ENCODE measurements at places on chromosomes 3 and 15. TPM values are rescaled to one million over a fixed set of nuclear protein-coding genes. Genes with fewer than 3 reads are reported as not detected.

- no peak for DNase-seq
Measured at GRCh38 chr15:73033611-73034010, 18.7 kb upstream of the NEO1 start.

GRCh38 chr3:126082362-126083137 lies 1.4 kb downstream of the SLC41A3 start:
- DNase-seq, result no peak

DNA sequence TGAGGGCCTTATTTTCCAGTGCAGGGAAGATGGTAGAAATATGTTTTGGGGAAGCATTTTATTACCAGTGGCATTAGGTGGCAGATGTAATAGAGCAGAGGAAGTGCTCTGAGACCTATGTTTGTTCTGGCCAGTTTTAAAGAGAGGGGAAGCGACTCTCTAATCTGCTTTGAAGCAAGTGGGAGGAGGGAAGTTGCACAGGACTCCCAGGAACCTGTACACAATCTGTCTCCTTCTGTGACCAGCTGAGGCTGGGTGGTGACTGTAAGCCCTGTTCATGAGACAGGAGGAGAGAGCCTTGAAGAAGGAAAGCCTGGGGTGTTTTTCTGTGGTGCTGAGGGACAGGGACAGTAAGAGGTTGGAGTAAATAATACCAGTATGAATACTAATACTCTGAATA lies 60.5 kb downstream of the LPP start:
- peak; percentile 37 for DNase-seq

- no peak for DNase-seq
Measured at GRCh38 chr15:39269821-39270220, 311.1 kb upstream of the THBS1 start.

- DNase-seq, result no peak
Measured at GRCh38 chr15:85899927-85900326, 105.2 kb upstream of the KLHL25 start.

DNA sequence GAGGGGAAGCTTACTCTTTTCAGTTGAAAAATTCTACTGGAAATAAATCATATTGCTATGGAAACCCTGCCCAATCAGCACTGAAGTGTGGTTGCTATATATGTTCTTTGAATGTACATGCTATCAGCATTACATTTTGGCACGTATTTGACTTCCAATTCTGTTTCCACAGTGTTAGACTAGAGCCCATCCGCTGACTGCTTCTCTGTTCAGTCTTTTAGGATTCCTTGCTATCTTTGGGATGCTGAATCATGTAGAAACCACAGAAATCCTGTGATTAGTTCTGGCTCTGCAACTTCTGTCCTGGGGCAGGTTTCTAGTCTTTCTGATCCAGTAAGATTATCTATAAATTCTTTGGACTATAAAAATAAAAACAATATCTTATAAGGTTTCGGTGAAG lies 128.2 kb upstream of the SLC7A14 start:
- DNase-seq, result no peak

- no peak for DNase-seq
Measured at GRCh38 chr3:100880072-100880471, 113.1 kb downstream of the ABI3BP start.

- DNase-seq, result no peak
Measured at GRCh38 chr3:58092521-58092920, 84.3 kb downstream of the FLNB start.

GRCh38 chr3:101890716-101891115 lies 41.4 kb downstream of the NFKBIZ start:
- no peak for DNase-seq

DNA sequence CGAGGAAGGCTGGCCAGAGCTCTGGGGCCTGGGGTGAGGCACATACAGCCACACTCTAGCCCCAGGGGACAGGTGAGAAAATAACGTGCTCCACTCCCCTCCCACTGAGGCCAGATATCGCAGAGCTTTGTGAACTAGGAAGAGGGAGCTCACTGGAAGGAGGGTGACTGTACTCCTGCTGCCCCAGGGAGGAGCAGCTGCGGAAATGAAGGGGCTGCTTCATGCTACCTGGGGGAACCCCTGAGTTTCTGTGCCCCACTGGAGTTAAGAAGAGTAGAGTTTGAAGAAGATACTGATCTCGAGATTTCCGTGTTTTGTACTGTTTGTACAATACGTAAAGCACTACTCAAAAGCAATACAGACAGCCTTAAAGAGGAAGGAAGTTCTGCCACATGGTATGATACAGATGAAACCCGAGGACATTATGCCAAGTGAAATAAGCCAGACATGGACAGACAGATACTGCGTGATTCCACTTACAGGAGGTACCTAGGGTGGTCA lies 44.6 kb downstream of the CMTM6 start:
- peak; percentile 81 for DNase-seq

The UPK1B gene
- polyA plus RNA-seq, result not detected

The FAM107A gene
- not detected for polyA plus RNA-seq

The KLF15 gene
- not detected for polyA plus RNA-seq

Data from naive B cell (primary cell).